ENCODE measurements at places on chromosomes 4 and X.

DNA sequence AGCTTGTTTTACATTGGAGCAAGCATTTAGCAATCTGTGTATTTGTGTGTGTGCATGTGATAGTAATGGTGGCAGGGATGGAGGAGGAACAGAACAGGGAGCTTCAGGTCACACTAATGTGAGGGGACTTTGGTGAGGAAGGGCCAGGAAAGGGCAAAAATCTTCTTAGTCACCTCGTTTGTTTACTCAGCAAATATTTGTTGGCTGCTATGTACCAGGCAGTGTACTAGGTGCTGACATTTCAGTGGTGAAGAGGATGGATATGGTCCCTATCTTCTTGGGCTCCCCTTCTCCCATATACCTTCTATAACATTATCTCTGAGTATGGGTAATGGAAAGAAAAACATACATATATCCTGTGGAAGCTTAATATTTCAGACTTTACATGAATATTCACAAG is 48.5 kb upstream of the HDAC8 start:
- no peak for DNase-seq

- DNase-seq: no peak
Measured at GRCh38 chr4:33073811-33074210, 2353.6 kb downstream of the PCDH7 start.

DNA sequence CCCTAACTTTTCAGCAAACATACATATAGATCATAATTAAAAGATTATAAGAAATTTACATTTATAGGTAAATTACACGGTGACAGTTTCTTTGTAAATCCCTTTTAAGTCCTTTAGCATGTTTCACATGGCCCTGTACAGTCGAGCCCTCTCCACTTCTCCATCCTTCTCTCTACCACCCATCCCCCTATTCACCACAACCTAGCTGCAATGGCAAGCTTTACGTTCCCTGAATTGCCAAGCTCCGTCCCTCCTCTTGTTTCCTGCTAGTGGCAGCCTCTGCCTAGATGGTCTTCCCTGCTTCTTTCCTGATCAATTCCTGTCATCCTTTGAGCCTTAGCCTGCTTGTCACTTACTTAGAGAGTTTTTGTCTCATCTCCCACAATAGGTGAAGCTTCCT is 116.2 kb downstream of the TMA16 start:
- no peak for DNase-seq

DNA sequence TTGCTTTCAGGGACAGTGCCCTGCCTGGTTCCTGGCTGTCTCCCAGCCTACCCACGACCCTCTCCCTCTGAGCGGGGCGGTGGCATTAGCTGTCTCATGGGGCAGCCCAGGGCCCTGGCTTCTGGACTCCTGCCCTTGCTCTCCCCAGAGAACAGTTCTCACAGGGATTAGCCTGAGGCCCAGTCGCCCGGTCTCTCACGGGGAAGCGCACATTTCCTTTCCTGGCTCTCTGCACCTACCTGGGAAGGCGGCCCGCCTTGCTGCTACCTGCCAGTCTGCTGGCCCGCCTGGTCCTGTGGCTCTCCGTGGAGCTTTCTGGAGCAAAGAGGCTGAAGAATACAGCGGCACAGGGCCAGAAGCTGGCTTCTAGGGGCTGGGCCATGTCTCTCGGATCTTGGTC is 128.4 kb downstream of the FHDC1 start:
- no peak for DNase-seq

DNA sequence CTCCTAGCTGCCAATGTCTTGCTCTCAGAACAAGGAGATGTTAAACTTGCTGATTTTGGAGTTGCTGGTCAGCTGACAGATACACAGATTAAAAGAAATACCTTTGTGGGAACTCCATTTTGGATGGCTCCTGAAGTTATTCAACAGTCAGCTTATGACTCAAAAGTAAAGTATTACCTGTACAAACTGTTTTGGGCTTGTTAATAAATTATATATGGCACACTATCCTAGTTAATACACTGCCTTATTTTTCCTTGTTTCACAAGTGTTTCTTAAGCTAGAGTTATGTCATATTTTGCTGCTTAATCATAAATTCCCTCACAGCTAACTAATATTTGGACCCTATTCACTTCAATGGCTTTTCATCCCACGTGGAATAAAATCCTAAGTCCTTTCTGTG is 45.3 kb downstream of the STK26 start:
- no peak for DNase-seq

- no peak for DNase-seq
Measured at GRCh38 chr4:92198711-92199110, 105.1 kb upstream of the GRID2 start.

GRCh38 chr4:185945252-185945651 is 123.7 kb upstream of the TLR3 start:
- DNase-seq: no peak

GRCh38 chr4:169649545-169650226 is 29.3 kb downstream of the CLCN3 start:
- DNase-seq: no peak

DNA sequence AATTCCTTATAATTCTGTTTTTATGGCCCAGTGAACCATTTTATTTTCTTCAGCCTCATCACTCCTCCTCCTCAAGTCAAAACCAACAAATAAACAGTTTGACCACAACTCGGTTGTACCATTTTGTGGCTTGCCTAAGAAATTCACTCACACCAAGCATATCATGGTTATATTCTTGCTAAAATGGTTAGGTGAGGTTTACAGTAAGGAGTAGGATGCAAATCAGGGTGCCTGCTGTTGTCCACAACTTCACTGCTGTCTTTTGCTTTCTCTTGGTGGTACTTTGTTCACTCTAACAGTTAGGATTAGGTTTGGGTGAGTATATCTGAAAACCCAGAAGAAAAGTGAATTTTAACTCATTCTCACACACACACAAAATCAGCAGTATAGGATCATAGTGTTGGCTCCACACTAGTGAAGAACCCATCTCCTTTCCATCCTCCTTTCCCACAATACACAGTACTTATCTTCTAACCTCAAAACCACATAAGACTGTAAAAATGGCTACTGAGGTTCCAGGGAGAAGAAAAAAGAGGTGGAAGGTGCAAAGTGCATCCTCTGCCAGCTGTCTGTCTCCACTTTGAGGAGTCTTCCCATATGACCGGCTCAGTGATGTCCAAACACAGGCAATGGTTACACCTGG is 368.8 kb downstream of the STPG2 start:
- DNase-seq: no peak

DNA sequence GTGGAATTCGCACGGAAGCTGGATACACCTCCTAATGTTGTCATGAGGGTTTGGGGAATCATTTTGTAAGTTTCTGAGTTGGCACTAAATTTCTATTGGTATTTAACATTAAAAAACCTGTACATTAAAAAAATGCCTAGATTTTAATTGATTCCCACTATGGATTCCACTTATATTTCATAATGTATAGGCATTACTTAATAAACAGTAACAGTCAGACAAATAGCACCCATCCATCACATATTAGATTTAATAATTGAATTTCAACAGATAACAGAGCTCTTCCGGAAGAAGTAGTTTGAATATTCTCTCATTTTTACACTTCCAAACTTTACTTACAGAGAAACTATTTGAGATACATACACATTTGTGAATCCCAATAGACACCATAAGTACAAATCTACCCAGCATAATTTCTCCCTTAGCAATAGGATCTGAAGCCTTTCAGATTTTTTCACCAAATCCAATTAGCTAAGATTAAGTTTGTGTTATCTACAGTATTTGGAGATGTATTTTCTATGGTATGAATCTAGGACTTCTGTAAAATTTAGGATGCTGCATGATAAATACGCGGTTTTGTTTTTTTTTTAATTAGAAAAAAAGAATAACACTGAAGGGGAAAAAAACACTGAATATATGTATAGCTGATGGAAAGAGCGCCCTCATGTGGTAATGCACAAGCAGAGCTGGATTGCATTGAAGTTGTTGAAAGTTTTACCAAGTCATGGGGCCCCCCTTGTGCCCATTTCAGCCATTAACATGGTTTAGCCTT is 12.2 kb upstream of the ODAM start:
- DNase-seq: no peak

DNA sequence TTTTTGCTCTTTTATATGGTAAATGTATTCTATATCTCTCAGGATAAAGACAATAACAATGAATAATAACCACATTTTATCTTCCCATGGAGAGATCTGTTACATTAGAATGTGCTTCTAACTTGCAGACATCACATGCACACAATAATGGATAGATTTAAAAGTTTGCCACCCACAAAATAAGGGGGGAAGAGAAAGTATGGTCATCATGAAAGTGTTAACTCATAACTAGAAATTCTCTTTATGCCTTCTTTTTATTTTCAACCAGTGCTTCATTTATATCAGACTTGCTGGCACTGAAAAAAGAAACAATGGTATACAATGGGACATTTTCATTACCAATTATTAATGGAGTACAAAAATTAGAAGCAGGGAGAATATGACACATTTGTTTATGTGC is 470.0 kb downstream of the FAT4 start:
- no peak for DNase-seq

DNA sequence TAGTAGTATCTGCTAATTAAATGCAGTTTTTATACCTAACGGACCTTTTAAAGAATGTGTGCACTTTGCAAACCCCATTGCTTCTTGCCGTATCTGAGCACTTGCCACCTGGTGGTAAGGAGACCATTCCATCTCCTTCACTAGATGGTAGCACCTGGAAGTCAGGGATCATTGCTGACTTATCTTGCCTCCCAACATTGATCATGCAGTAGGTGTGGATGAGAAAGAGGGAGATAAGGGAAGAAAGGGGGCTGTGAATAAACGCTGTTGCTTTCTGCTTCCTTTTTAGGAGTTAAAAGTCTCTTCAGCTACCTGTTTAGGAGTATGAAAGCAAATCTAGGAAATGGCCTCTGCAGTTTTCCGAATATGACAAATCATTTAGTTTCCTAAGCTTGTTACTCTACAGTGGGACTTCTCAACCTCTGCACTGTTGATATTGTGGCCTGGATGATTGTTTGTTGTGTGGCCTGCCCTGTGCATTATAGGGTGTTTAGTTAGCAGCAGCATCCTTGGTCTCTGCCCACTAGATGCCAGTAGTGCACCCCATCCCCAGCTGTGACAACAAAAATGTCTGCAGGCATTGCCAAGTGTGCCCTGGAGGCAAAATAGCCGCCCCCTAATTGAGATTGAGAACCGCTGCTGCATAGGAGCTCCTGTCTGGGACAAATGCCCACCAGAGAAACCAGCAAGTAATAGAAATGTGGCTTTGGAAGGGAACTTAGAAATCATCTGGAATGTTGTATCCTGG is 38.8 kb downstream of the GAB1 start:
- no peak for DNase-seq

- no peak for DNase-seq
Measured at GRCh38 chr4:90844241-90844640, 717.0 kb downstream of the CCSER1 start.

- no peak for DNase-seq
Measured at GRCh38 chr4:171288816-171289432, 524.3 kb upstream of the GALNTL6 start.

GRCh38 chr4:162457071-162457865 is 293.5 kb upstream of the FSTL5 start:
- DNase-seq: no peak
